ENCODE measurements at places on chromosomes 6 and 20. TPM values are rescaled to one million over a fixed set of nuclear protein-coding genes. Genes with fewer than 3 reads are reported as not detected.

Gene IYD
- not detected for total RNA-seq

Gene CCHCR1
- 12.8 TPM for total RNA-seq

Gene WFDC2
- total RNA-seq = 2.3 TPM

Gene MUCL3
- not detected for total RNA-seq

Gene PPIL6
- total RNA-seq = 4.2 TPM

Gene ANKRD66
- not detected for total RNA-seq

Gene AIF1
- not detected for total RNA-seq

Gene MEP1A
- total RNA-seq = not detected

Gene PHACTR1
- 0.33 TPM for total RNA-seq

Gene SLC35D3
- total RNA-seq = not detected

Gene OR2J3
- not detected for total RNA-seq

Gene NDRG3
- 20.8 TPM for total RNA-seq

Gene HCRTR2
- not detected for total RNA-seq

Gene LPIN3
- 16.0 TPM for total RNA-seq

Gene HLA-DRB5
- total RNA-seq = not detected

Gene EPHA7
- total RNA-seq = not detected

Gene PABPC1L
- 9.7 TPM for total RNA-seq

Gene PGC
- not detected for total RNA-seq

Gene PPP1R16B
- total RNA-seq = under 0.01 TPM

Gene ZBTB12
- 2.7 TPM for total RNA-seq

Gene SLC17A3
- not detected for total RNA-seq

Gene AKAP12
- 87.8 TPM for total RNA-seq

Gene ZSCAN23
- 7.2 TPM for total RNA-seq

Gene RUNX2
- 4.2 TPM for total RNA-seq
